ENCODE measurements at places on chromosomes 1 and 21. TPM values are rescaled to one million over a fixed set of nuclear protein-coding genes. Genes with fewer than 3 reads are reported as not detected.

PCAT6 gene
- 0.52 TPM for total RNA-seq

LY9 gene
- not detected for total RNA-seq

TRIM67 gene
- 0.22 TPM for total RNA-seq

RIMS3 gene
- 0.52 TPM for total RNA-seq

LCE1F gene
- total RNA-seq = not detected

SLAMF7 gene
- not detected for total RNA-seq

GJC2 gene
- total RNA-seq = 2.1 TPM

GJB3 gene
- not detected for total RNA-seq

DIO1 gene
- total RNA-seq = not detected

LAD1 gene
- not detected for total RNA-seq

TAF13 gene
- 127 TPM for total RNA-seq

SLFNL1 gene
- total RNA-seq = 0.43 TPM

RPS6KC1 gene
- 42.2 TPM for total RNA-seq

C1orf185 gene
- not detected for total RNA-seq

SELE gene
- total RNA-seq = not detected

SLC37A1 gene
- 3.9 TPM for total RNA-seq

LCE2B gene
- not detected for total RNA-seq

TSACC gene
- total RNA-seq = 0.65 TPM
